ENCODE measurements at places on chromosomes 16 and 17.

DNA sequence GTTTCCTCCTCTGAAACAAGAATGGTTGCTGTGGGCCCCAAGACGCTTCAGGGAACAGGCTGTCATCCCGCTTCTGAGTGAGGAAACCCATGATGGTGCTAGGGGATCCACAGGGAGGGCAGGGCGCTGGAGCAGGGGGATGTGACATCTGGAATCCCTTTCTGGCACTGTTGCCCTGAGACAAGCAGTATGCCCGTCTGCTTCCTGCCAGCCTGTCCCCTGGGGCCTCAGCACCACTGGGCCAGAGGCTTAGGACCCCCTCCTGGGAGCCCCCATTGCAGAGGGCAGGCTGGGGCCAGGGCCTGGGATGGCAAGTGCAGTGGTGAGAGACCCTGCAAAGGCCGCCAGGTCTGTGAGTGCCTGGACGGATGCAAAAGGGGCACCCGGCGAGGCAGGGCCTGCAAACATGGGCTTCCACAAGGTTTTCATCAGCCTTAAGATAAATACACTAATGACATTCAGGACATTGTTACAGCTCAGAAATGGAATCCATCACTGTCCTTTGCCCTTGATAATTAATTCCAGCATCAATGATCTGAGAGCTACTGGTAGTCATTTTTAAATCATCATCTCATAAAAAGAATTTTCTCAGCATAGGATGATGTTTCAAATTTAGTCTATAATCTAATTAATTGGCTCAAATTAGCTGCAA lies 51.6 kb downstream of the PRMT7 start:
- no peak for DNase-seq

GRCh38 chr17:6075845-6076244 lies 5.7 kb downstream of the WSCD1 start:
- DNase-seq: no peak

GRCh38 chr17:64187093-64187895 lies 57.4 kb upstream of the ERN1 start:
- DNase-seq: no peak

DNA sequence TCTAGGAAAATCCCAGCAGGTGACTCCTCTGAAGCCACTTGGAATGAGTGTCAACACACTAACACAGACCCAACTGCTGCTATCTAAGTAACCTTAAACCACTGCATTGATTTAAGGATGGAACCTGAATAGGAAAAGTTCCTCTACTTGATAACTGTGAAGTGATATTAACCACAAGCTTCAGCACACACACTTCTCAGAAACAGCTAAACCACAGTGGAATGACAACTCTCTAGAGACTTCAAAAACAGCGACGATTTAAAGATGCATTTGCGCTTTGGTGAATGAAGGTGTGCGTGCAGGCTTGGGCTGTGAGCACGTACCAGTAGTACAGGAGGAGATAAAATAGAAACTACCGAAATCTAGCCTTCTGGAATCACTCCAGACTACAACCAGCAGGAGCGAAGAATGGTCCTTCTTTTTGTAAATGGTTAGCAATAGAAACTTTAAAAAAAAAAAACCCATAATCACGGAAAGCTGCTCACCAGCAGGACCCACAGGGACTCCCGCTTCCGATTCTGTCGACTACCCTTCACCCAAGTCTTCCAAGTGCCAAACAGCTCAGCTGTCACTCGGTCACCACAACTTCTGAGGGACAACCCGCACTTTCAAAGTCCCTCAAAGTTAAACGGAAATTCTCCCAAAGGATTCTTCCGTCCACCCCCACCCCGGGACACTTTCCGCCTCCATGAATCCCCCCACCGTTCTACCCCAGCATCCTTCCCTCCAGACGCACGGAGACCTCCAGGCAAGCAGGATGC lies 137.7 kb upstream of the CORO6 start:
- DNase-seq: no peak

GRCh38 chr17:35372846-35373533 lies 431 bp downstream of the SLFN11 start:
- no peak for DNase-seq

DNA sequence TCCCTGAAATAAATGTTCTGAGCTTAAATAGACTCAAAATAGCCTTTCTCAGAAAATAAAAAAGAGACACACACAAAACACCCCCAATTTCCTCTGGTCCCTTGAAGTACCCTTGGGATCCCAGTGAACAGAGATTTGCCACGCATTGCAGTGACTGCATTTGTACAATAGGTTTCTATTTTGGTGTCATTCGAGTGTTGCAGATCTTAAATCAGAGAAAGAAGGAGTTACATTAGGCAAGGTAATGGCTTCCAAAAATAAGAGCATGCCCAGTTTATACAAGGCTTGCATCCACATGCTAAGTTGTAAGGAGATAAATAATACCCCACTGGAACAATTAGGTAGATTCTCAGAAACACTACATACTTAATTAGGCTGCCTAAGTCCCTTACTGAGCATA lies 2.2 kb downstream of the TOX3 start:
- DNase-seq: no peak

DNA sequence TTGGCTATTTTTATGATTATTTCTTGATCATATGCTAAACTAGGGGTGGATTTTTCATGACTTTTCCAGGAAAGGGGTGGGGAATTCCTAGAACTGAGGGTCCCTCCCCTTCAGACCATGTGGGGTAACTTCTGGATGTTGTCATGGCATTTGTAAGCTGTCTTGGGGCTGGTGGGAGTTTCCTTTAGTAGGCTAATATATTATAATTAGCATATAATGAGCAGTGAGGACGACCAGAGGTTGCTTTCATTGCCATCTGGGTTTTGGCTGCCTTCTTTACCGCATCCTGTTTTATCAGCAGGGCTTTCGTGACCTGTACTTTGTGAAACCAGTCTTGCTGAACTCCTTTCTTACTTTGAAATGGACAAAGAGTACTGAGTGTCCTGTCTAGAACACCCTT lies 40.4 kb upstream of the ABCA5 start:
- no peak for DNase-seq

GRCh38 chr17:77677211-77677610 lies 281.3 kb upstream of the TNRC6C start:
- no peak for DNase-seq

- DNase-seq: no peak
These were observed 634 bp downstream of the SLC2A4 start for GRCh38 chr17:7281953-7282751.

- no peak for DNase-seq
These were observed 745 bp upstream of the ABCC1 start for GRCh38 chr16:15948532-15949209.

- DNase-seq: no peak
These were observed 51.7 kb downstream of the ARHGAP27 start for GRCh38 chr17:45380991-45381390.

- no peak for DNase-seq
These were observed 931.4 kb upstream of the CDH8 start for GRCh38 chr16:62967611-62968010.

Data from K562 (cell line).